ENCODE measurements at places on chromosomes 6 and 20. TPM values are rescaled to one million over a fixed set of nuclear protein-coding genes. Genes with fewer than 3 reads are reported as not detected.

GRCh38 chr6:81750200-81750599, 2.3 kb downstream of the TENT5A start:
- no peak for DNase-seq

Gene DEFB126
- total RNA-seq, result not detected

DNA sequence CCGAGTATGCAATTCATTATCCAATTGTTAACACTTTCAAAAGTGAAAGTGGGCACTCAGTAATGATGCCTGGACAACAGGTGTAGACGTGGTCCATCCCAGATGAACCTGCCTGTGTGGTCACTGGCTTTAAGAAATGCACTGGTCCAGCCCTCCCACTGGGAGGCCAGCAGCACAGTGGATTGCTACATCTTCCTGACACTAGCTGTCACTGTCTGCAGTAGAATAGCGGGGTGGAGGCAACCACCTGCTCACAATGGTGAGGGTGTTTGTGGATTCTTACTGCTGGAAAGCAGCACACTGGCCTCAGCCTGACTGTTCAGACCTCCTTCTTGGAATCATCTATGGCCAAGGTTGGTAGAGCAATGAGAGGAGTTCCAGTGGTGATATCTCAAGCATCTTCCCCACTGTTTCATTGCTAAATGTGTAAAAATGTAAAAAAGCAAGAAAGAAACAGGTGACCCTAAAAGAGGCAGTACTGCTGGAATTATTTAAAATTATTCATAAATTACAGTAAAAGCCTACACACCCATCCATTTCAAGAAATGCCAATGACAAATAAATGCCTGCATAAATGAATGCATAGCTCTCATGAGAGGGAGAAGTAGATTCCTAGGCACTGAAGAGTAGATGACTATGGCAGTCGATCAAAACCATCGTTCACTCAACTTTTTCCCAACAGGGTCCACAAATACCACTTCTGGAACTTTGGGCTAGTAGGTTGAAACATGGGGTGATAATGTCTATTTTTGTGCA, 228.0 kb upstream of the PLN start:
- DNase-seq, result no peak

Gene RIMS4
- 0.06 TPM for total RNA-seq

Gene NKX2-2
- not detected for total RNA-seq

Gene PPARD
- 27.9 TPM for total RNA-seq

DNA sequence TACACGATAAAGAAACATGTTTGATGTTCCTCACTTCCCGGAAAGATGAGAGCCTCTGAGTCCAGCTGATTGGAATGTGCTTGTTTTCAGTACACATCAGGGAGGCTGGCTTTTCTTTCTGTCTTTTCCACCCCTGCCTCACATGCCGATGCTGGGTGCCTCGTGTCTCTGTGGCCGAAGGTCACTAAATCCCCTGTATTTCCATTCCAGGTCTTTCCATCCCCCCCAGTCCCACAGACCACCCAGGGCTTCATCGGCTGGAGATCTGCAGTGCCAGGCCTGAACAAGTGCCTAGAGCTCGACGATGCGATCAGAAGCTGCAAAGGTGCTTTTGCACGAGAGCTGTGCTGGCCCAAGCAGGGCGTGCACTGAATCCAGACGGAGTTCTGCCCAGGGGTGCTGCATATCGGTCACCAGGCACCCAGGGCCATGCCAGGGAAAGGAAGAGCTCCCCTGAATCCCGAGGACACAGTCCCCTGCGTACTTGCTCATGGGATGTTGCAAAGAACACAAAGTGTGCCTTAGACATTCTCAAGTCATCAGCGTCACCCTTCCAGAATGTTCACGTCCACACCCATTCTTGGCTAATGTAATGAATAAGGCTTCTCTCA, 67.9 kb downstream of the ANKRD60 start:
- DNase-seq, result no peak

Gene BPIFA1
- total RNA-seq, result not detected
